Caco-2 (cell line): ENCODE measurements at places on chromosomes 2 and 18.

- no peak for DNase-seq
Measured at GRCh38 chr18:24274837-24275236, 122.8 kb downstream of the OSBPL1A start.

DNA sequence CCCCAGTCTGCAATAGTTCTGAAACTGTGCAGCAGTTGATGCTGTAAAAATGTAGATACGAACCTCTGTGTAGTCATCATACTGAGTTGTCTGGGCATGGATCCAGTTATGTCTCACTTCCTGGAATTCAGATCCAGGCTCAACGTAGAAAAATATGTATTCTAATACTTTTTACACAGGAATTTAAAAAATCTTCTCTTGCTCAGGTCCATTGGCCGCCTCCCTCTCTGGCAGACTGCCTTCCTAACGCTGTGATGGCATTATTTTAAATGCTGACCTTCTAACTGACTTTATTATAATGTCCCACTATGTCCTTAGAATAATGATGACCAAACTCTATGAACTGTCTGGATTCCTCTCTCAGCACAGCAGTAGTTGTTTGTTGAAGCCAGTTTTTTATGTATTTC lies 119.6 kb downstream of the FEZ2 start:
- no peak for DNase-seq

- DNase-seq, result peak; percentile 64
Measured at GRCh38 chr2:67322353-67323001, 74.7 kb upstream of the ETAA1 start.

- DNase-seq, result no peak
Measured at GRCh38 chr18:54791657-54792056, 36.6 kb upstream of the RAB27B start.

GRCh38 chr2:65354773-65355172 lies 77.6 kb downstream of the SPRED2 start:
- no peak for DNase-seq
